BJ (cell line): ENCODE measurements at places on chromosomes 1 and 21. TPM values are rescaled to one million over a fixed set of nuclear protein-coding genes. Genes with fewer than 3 reads are reported as not detected.

GRCh38 chr1:23979387-23979880 is 693 bp downstream of the SRSF10 start:
- no peak for DNase-seq

The CHI3L1 gene
- polyA plus RNA-seq = 0.10 and 0.20 TPM in 2 replicates

The RHD gene
- polyA plus RNA-seq = 0.10 and 0.12 TPM in 2 replicates

DNA sequence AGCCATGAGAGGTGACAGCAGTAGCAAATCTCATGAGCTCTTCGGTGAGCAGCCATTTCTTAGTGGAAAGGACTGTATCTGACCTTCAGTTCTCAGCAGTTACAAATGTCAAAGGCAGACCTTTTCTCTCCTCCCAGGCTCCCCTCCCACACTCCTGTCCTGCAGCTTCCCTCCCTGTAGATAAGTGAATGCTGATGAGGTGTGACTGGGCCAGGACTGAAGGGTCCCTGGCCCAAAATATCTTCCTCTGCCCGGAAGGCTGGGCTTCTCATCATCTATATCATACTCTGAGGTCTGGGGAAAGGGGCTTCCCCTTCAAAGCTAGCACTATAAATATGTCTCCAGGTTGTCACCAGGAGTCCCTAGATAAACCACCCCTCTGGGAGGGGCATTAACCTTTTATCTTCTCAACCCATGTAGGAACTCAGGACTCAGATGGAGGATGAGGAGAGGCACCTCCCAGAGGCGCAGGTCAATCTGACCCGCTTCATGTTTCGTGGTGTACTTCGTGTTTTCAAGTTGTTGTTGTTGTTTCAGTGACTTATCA is 3.6 kb upstream of the ADAMTSL4 start:
- DNase-seq = no peak

- no peak for DNase-seq
These were observed 1.6 kb upstream of the SHC1 start for GRCh38 chr1:154972213-154972516.

DNA sequence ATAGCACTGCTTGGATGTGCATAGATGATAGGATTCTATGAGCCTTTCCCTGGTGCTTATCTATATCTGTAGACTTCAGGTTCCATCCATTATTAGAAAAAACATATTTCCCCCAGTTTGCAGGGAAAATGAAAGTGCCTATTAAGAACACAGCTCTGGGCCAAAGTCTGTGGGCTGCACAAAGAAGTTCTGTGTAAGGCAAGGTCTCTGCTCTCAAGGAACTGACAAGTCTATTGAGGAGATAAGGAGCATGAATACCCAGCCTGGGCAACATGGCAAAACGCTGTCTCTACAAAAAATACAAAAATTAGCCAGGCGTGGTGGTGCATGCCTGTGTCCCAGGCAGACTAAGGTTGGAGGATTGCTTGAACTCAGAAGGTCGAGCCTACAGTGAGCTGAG is 22.3 kb upstream of the SDE2 start:
- DNase-seq = no peak

GRCh38 chr1:247491328-247491727 is 33.4 kb upstream of the OR2B11 start:
- no peak for DNase-seq

GRCh38 chr1:19758227-19758830 is 41.4 kb downstream of the TMCO4 start:
- DNase-seq = peak; percentile 76

GRCh38 chr1:39959651-39960333 is 4.8 kb downstream of the MFSD2A start:
- DNase-seq = no peak
